ENCODE measurements at places on chromosomes 6 and 20.

- DNase-seq = no peak
These were observed 91.2 kb downstream of the PRSS35 start for GRCh38 chr6:83603551-83603950.

- no peak for DNase-seq
These were observed 85.4 kb downstream of the CHMP4B start for GRCh38 chr20:33896509-33896908.

DNA sequence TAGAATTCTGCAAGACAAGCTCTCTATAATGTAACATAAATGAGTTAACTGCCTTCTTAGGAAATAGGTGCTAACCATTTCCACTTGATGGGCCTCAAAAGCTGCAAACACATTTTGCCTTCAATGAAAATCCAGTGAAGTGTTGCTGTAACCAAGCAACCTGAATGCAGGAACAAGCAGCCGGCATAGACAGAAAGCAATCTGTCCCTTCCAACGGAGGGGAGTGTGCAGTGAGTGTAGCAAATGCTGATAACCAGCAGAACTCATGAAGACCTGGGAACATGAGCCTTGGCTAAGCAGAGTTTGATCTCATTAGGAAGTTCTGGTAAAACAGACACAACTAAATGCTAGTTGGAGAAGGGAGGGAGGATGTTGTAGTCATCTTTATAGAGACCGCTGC, 697.8 kb downstream of the KIF16B start:
- DNase-seq = no peak

DNA sequence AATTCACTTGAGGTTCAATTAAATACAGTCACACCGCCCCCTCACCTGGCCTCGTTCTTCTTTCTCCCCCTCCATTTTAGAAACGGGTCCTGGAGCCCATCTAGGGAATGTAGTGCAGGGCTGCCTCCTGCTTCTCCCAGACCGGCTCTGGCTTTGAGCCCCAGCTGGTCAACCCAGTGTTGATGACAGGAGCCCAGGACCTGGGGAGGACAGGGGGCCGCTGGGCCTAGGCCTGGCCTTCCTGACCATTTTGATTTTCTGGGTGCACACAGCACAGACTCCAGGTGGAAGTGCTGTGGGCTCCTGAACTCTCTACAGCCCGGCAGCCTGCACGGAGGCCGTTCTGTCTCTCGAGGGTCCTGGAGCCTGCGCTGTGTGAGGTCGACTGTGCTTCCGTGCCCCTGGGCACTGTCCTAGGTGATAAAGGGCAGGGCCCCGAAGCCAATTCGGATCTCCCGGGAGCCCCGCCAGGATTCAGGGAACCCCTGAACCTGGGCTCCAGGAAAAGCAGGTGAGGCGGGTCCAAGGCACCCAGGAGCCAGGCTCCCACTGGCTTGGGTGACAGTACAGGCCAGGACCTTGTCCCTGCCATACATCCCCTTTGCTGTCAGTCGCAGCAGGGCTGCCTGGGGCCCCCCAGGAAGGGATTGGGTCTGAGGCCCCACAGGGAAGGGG, 23.3 kb downstream of the NPEPL1 start:
- DNase-seq = no peak

DNA sequence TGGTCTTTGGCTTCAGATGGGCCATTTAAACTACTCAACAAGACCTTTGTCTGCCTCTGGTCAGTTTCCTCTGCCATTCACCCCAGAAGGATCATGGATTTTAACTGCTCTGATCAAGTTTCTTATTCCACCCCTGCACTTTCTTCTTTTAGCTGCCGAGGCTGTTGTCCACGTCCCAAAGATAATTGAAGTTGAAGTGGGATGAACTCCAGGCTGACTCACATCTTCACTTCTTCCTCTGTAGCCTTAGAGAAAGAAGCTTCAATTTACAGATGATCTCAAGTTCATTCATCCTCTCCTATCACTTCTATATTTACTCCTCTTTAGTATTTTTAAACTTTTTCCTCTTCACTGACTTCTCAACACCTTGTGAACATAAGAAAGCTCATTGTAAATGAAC, 651.6 kb downstream of the UTRN start:
- DNase-seq = no peak

GRCh38 chr6:165515963-165516624, 146.9 kb downstream of the PDE10A start:
- no peak for DNase-seq

GRCh38 chr20:54606380-54606779, 131.0 kb downstream of the DOK5 start:
- DNase-seq = no peak

DNA sequence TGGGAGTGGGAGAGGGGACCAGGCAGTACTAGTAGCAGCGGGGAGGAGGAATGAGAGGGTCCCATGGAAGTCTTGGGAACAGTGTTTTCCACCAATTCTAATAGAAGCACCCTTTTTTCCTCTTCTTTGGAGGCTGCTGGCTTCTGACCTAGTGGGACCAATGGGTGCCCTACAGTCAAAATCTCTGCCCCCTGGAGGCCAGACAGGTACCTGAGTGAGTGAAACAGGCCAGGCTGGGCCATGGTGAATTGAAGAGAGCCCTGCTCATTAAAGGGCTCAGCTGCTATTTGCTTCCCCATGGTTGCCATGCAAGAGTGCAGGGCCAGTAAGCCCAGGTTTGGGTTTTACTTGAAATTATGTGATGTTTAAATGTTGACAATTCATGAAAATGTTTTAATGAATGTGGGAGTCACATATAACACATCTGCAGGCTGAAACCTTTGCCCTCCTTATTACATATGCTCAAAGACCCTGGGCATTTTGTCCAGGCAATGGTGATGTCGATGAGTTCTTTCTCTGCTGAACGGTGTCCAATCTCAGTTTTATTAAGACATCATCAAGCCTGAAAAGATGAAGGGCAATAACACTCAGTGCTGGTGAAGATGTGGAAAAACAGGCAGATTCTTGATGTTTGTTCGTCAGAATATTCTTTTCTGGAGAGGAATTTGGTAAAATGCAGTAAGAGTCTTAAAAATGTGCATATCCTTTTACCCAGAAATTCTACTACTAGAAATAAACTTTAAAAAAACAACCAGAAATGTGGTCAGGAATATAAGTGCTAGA, 42.3 kb upstream of the OCSTAMP start:
- no peak for DNase-seq

GRCh38 chr6:167933290-167933689, 64.2 kb upstream of the KIF25 start:
- no peak for DNase-seq

DNA sequence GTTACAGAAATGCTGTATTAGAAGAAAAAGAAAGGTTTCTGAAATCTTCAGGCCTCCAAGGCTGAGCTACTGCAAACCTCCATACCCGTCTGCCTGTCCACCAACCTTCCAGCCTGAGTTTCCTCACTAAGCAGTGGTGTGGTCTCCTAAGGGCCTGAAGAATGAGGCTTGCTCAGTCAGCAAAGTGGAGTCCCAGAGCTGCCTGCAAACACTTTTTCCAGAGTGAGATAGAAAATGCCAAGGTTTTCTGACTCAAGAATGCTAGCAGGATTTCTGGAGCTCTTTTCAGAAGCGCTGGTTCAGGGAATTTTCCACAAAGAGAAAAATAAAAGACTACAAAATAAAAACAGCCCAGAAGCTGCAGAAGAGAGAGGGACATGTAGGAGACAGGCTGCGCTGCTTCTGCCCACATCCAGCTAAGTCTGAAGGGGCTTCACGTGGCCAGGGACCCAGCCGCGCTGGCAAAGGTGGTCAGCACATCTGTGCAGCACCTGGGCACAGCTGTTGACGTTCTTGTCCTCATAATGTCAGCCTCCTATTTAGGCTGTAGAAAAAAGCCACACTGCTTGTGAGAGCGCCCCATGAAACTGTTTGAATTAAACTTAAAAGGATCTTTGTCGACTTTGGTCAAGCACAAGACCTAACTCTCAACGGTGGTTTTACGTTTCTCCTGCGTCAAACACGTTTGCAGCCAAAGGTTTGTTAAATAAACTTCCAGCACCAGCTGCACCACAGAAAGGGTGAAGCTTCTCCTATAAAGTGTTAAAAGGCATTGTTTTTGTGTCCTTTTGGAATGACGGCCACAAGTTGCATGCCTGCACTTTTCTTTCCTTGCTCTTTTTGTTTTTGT, 209.0 kb downstream of the THBS2 start:
- no peak for DNase-seq

GRCh38 chr6:12576389-12576788, 140.2 kb upstream of the PHACTR1 start:
- DNase-seq = no peak

- no peak for DNase-seq
These were observed 39.2 kb downstream of the TMEM242 start for GRCh38 chr6:157283900-157284737.

DNA sequence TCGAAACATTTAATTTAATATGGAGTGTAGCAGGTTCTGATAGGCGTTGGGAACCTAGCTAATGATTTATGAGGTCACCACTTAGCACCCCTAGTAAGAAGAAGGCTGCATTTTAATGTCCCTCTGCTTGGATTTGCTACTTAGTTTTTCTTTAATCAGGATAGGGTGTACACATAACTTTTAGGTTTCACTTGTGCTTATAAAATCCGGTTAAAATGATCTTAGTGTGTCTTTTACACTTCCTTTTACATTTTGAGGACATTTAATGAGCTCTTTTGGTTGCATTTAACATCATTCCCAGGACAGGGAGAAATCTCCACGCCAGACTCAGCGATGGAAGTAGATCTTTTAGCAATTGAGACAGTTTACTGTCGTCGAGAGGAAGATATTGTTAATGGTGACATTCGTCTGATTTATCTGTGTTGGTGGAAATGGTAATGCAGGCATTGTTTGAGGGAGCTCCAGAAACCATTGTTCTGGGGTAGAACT, 5.6 kb downstream of the TFAP2A start:
- DNase-seq = no peak

DNA sequence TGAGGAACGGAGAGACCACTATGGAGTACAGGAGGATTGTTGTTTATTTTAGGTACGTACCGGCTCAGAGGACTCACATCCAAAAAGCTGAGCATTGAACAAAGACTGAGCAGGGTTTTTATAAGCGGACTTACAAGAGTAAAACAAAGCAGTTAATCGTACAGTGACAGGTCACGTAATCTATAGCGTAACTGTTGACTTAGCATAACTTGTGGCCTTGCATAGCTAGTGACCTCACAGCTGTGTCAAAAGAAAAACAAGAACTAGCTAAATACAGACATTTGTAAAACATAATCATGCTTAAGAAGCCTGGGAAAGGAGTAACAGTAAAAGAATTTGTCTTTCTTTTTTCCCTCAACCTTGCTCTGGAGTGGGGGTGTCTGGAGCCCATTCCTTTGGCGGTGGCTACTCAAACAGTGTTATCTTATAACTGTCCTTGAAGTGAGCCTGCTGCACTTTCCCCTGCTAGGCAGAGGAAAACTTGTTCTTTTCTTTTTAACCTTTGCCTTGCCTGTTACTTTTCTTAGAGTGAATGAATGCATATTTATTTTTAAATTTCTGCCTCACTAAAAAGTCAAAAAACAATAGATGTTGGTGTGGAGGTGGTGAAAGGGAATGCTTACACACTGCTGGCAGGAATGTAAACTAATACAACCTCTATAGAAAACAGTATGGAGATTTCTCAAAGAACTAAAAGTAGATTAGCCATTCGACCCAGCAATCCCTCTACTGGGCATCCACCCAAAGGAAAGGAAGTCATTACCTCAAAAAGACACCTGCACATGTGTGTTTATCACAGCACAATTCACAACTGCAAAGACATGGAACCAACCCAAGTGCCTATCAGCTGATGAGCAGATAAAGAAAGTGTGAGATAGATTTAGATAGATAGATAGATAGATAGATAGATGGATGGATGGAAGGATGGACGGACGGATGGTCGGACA, 109.0 kb downstream of the TAF4 start:
- no peak for DNase-seq

DNA sequence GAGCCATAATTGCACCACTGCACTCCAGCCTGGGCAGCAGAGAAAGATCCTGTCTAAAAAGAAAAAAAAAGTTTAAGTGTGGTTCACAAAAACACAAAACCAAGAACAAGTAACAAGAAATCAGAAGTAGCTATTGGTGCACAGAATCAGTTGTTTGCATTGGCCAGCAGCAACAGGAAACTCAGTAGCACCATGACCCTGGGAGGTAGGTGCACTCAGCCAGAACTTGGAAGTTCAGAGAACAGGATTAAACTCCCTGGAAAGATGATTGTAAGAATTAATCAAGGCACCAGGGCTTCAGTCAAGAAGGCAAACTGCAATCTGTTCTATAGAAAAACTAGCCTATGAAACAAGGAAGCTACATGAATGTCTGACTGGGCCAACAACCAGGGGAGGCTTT, 267.9 kb downstream of the COL12A1 start:
- DNase-seq = no peak

GRCh38 chr6:43954311-43955131, 172.7 kb downstream of the MRPL14 start:
- peak; percentile 0 for DNase-seq

GRCh38 chr6:43827898-43828297, 57.9 kb downstream of the VEGFA start:
- DNase-seq = no peak

GRCh38 chr20:57483287-57484050, 41.5 kb downstream of the CTCFL start:
- no peak for DNase-seq

GRCh38 chr6:31734247-31734820, 2.0 kb downstream of the CLIC1 start:
- no peak for DNase-seq

- DNase-seq = peak; percentile 23
These were observed 706 bp upstream of the SNX14 start for GRCh38 chr6:85594197-85594930.

- DNase-seq = no peak
These were observed 23.5 kb downstream of the DNAAF9 start for GRCh38 chr20:3383878-3384495.

GRCh38 chr6:68967549-68968300, 332.6 kb downstream of the ADGRB3 start:
- peak; percentile 34 for DNase-seq

Data from stimulated activated CD4-positive, alpha-beta T cell treated with anti-CD3 and anti-CD28 coated beads, Interleukin-4, amount 100 ng/mL, for 4 hours (primary cell).